ENCODE measurements at places on chromosomes 2 and 18. TPM values are rescaled to one million over a fixed set of nuclear protein-coding genes. Genes with fewer than 3 reads are reported as not detected.

The TNFRSF11A gene
- total RNA-seq = under 0.01 TPM

The GRB14 gene
- total RNA-seq = not detected

The HDHD2 gene
- total RNA-seq = 18.6 TPM

The MOCOS gene
- total RNA-seq = 1.9 TPM

The ANKRD62 gene
- total RNA-seq = not detected

The SP3 gene
- 136 TPM for total RNA-seq

The ZAP70 gene
- not detected for total RNA-seq

The FAP gene
- total RNA-seq = 71.0 TPM

The MATN3 gene
- total RNA-seq = 1.1 TPM

The TYW5 gene
- 3.8 TPM for total RNA-seq

The HOXD4 gene
- not detected for total RNA-seq

The DUSP19 gene
- 1.4 TPM for total RNA-seq

The SOX11 gene
- 4.7 TPM for total RNA-seq

The C1QL2 gene
- total RNA-seq = not detected

The ZNF396 gene
- total RNA-seq = 0.54 TPM

The GAREM2 gene
- 0.28 TPM for total RNA-seq

The EML6 gene
- 0.18 TPM for total RNA-seq

The CEBPZ gene
- total RNA-seq = 33.3 TPM

The MPPE1 gene
- 22.5 TPM for total RNA-seq

The NFATC1 gene
- 0.36 TPM for total RNA-seq

The PRSS56 gene
- total RNA-seq = not detected

The ERFE gene
- total RNA-seq = 0.56 TPM

The VAMP5 gene
- total RNA-seq = 27.8 TPM

The REG3A gene
- not detected for total RNA-seq

The EFEMP1 gene
- total RNA-seq = 164 TPM

The INO80D gene
- 5.0 TPM for total RNA-seq

The UBXN2A gene
- total RNA-seq = 10.8 TPM

The ANKAR gene
- 4.4 TPM for total RNA-seq

The SH3RF3 gene
- total RNA-seq = 3.4 TPM

The PJVK gene
- 0.72 TPM for total RNA-seq

The STEAP3 gene
- 18.9 TPM for total RNA-seq

The VIT gene
- under 0.01 TPM for total RNA-seq

The GPR45 gene
- not detected for total RNA-seq

The GPC1 gene
- 18.6 TPM for total RNA-seq

The PPM1B gene
- total RNA-seq = 25.6 TPM

The CELF4 gene
- not detected for total RNA-seq

The DPP10 gene
- not detected for total RNA-seq

The GBX2 gene
- not detected for total RNA-seq

The FBLN7 gene
- under 0.01 TPM for total RNA-seq

The PSMA8 gene
- total RNA-seq = not detected

All from IMR-90 (cell line).